ENCODE measurements at places on chromosomes 1 and 21.

- no peak for DNase-seq
These were observed 822 bp upstream of the ELOVL1 start for GRCh38 chr1:43368646-43369020.

GRCh38 chr1:181514298-181515290, 31.3 kb downstream of the CACNA1E start:
- no peak for DNase-seq

DNA sequence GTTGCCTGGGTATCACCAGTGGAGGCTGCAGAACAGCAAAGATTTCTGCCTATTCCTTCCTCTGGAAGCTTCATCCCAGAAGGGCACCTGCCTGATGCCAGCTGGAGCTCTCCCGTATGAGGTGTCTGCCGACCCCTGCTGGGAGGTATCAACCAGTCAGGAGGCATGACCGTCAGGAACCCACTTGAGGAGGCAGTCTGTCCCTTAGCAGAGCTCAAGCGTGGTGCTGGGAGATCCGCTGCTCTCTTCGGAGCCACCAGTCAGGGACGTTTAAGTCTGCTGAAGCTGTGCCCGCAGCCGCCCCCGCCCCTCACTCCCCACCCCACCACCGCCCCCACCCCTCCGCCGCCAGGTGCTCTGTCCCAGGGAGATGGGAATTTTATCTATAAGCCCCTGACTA, 23.1 kb upstream of the HFM1 start:
- DNase-seq: no peak

GRCh38 chr1:172946814-172947507, 103.8 kb downstream of the TNFSF18 start:
- no peak for DNase-seq

DNA sequence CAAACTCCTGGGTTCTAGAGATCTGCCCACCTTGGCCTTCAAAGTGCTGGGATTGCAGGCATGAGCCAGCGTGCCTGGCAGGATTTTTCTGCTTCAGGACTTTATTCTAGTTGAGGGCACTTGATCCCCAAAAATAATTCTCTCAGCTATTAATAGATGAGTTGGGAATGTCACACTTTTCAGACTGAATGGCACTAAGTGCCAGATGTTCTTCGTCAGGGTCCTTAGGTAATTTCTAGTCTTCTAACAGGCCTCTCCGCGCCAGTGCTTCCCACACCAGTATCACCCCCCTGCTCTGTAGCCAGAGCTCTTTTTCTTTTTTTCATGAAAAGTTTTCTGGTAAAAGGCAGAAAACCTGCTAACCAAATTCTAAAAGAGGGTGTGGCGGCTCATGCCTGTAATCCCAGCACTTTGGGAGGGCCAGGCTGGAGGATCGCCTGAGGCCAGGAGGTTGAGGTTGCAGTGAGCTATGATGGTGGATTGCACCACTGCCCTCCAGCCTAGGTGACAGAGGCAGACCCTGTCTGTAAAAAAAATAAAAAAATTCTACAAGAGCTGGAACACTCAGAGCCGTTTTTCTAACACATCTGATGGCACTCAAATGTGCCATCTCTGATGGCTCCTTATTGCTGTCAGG, 6.1 kb upstream of the SARS1 start:
- DNase-seq: no peak

DNA sequence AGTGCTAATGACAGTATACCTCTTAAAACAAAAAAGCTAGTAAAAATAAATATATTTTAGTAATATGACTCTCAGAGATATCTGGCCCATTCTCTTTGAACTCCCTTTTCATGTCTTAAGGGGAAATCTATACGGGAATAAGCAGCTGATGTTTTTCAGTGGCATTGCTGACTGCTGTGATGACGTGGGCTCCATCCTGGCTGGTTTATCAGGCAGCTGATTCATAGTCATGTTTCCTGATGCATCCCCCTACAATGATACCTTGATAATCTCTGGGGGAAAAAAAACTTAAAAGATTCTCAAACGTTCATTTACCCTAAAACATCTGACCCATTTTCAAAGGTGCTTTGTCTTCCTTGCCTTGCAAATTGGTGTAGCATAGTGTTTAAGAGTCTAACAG, 53.8 kb downstream of the ABCA4 start:
- no peak for DNase-seq

Data from effector memory CD4-positive, alpha-beta T cell (primary cell).